Heart right ventricle (tissue), 16 donors: ENCODE measurements at places on chromosomes 3 and 15. TPM values are rescaled to one million over a fixed set of nuclear protein-coding genes. Genes with fewer than 3 reads are reported as not detected.

The HIGD2B gene
- not detected for polyA plus RNA-seq

DNA sequence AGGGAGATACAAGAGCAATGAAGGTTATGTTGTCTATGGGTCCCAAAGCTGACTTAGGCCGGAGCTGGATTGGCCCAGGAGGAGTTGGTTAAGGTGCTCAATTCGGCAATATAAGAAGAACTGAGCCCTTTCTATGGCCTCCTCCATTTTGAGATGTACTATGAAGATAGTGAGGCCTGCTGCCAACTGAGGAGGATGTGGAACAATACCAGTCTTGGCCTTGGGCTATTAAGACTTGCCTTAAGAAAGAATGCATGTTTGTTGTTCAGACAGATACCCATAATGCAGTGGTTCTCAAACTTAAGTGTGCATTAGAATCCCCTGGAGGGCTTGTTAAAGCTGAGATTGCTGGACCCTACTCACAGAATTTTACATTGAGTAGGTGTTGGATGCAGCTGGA lies 24.4 kb upstream of the LEKR1 start:
- H3K4me3 ChIP-seq: no peak overlapping the region
- no peaks in the 10 kb centered on the region for H3K36me3 ChIP-seq
- no peak for DNase-seq
- no peaks in the 10 kb centered on the region for H3K27me3 ChIP-seq

GRCh38 chr3:37450561-37450960 lies 276.2 kb upstream of the LRRFIP2 start:
- no peak overlapping the region for H3K4me3 ChIP-seq
- peaks cover 4% of the 10 kb centered on the region for H3K27me3 ChIP-seq
- H3K36me3 ChIP-seq: no peaks in the 10 kb centered on the region

GRCh38 chr15:60945196-60945595 lies 283.9 kb downstream of the RORA start:
- H3K27ac ChIP-seq: no peak overlapping the region
- DNase-seq: peak; percentile 64
- no peaks in the 10 kb centered on the region for H3K36me3 ChIP-seq
- no peaks in the 10 kb centered on the region for H3K27me3 ChIP-seq

GRCh38 chr3:32500231-32500630 lies 2.4 kb downstream of the CMTM6 start:
- no peak for DNase-seq
- H3K27ac ChIP-seq: no peak overlapping the region
- peaks cover 12% of the 10 kb centered on the region for H3K36me3 ChIP-seq
- H3K4me3 ChIP-seq: no peak overlapping the region

- H3K27ac ChIP-seq: no peak overlapping the region
- H3K36me3 ChIP-seq: no peaks in the 10 kb centered on the region
- peaks cover 8% of the 10 kb centered on the region for H3K4me1 ChIP-seq
- H3K27me3 ChIP-seq: no peaks in the 10 kb centered on the region
- no peak overlapping the region for H3K4me3 ChIP-seq
Observed at GRCh38 chr15:56045068-56045748, 51.8 kb upstream of the NEDD4 start.

- no peak overlapping the region for H3K27ac ChIP-seq
- no peak overlapping the region for H3K4me3 ChIP-seq
- no peaks in the 10 kb centered on the region for H3K27me3 ChIP-seq
- H3K36me3 ChIP-seq: no peaks in the 10 kb centered on the region
- no peak for DNase-seq
Observed at GRCh38 chr15:71296315-71296679, 181.0 kb downstream of the THSD4 start.

GRCh38 chr3:62723914-62724217 lies 151.3 kb downstream of the CADPS start:
- no peak for DNase-seq
- no peaks in the 10 kb centered on the region for H3K27me3 ChIP-seq
- peaks cover 3% of the 10 kb centered on the region for H3K4me1 ChIP-seq
- H3K27ac ChIP-seq: no peak overlapping the region
- no peak overlapping the region for H3K4me3 ChIP-seq
- H3K36me3 ChIP-seq: no peaks in the 10 kb centered on the region
